ENCODE measurements at places on chromosomes 4 and X.

DNA sequence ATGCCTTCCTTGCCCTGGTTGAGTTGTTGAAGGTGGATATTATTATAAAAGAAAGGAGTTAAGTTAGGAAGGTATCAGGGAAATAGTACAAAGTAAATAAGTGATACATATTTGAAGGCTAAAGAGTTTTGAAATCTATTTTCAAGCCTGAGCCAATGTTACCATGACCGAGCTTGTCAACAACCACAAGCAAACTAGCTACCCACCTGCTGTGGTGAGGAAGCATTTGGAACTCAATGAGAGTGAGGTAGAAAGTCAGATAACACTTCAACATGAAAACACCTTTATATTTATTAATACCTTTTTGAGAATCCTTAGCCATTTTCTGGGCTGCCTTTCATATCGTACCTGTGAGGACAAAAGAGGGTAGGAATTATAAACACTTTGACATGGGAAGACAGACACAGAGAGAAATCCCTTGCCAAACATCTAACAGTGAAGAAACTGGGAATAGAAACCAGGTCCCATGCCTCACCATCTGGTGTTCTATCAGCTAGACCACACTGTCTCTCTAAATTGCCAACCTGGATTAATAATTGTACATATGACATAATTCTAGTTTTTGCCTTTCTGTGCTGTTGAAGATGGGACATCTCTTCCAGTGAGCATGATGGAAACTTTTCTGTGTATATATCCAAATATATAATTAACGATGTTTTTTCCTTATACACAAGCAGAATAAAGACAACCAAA is 606.4 kb upstream of the NR3C2 start:
- no peak for DNase-seq

DNA sequence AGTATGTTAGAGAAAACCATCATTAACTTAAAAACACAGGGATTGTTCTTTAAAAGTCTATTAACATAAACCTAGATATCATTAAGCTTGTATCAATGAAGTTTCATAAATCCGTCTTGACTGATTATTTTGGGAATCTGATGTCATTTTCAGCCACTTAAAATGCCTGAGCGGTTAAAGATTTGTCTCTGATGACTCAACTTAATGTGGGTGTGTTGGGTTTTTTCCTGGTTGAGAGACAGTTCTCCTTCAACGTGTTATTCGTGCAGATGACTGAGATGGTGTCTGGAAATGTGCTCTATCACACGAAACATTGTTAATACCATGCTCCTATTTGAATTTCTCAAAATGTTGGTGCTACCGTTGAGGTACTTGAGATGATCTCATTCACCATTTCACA is 227.3 kb upstream of the TENM3 start:
- DNase-seq = peak; percentile 13

DNA sequence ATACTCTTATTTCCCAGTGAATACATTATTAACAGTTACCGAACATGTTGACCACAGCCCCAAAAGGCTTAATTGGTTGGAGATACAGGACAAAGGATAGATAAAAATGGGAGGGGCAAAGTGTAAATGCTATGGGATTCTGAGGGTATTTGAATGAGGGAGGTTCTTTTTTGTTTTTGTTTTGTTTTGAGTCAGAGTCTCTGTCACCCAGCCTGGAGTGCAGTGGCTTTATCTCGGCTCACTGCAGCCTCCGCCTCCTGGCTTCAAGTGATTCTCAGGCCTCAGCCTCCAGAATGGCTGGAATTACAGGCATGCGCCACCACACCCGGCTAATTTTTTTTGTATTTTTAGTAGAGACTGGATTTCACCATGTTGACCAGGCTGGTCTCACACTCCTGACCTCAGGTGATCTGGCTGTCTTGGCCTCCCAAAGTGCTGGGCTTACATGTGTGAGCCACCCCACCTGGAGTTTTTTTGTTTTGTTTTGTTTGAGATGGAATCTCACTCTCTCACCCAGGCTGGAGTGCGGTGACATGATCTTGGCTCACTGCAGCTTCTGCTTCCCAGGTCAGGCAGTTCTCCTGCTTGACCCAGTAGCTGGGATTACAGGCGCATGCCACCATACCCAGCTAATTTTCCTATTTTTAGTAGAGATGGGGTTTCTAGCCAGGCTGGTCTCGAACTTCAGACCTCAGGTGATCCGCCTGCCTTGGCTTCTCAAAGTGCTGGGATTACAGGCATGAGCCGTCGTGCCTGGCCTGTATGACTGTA is 9.0 kb downstream of the UBE2K start:
- no peak for DNase-seq

- no peak for DNase-seq
These were observed 8.3 kb downstream of the SH2D1A start for GRCh38 chrX:124354648-124355047.

- DNase-seq = peak; percentile 60
These were observed 10.3 kb upstream of the AKAP17A start for GRCh38 chrX:1581132-1581531.

- DNase-seq = peak; percentile 6
These were observed 82.1 kb downstream of the PPP3CA start for GRCh38 chr4:101264993-101265815.

- DNase-seq = no peak
These were observed 28.1 kb upstream of the TENM3 start for GRCh38 chr4:182215148-182215547.

- no peak for DNase-seq
These were observed 65.5 kb upstream of the HHIP start for GRCh38 chr4:144580430-144580829.

GRCh38 chr4:152100379-152101201 is 339.8 kb upstream of the GATB start:
- peak; percentile 44 for DNase-seq

GRCh38 chr4:163591614-163592020 is 97.1 kb downstream of the TMA16 start:
- no peak for DNase-seq

DNA sequence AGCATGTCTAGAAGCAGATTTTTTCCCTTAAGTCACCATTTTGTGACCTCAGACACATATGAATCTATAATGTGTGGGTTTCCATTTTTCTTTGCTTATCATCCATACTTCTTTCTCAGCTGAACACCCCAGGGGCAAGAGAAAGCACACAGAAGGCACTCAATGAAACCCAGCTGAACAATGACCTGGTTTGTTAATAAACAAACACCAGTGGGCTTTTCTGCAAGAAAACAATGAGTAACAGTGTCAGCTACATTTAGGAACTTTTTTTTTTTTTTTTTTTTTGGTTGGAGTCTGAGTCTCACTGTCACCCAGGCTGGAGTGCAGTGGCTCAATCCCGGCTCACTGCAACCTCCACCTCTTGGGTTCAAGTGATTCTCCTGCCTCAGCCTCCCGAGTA is 40.7 kb upstream of the KLF3 start:
- no peak for DNase-seq

GRCh38 chr4:93061826-93062225 is 758.1 kb downstream of the GRID2 start:
- DNase-seq = no peak

DNA sequence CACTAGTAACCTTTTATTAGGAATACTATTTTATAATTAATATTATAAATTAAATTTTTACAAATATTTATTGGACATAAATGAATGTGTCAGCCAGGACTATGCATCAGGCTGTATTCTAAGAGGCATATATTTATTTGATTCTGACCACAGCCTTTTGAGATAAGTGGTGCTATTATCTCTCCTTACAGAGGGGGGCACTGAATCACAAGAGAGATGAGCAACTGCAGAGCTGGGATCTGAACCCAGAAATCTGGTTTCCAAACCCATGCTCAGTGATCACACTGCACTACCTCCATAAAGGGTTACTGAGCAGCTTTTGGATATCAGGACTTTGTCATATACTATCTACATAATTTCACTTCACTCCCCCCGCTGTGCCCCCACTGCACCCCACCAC is 322.0 kb downstream of the TMA16 start:
- no peak for DNase-seq

GRCh38 chr4:4672402-4672801 is 130.6 kb upstream of the STX18 start:
- DNase-seq = peak; percentile 68

DNA sequence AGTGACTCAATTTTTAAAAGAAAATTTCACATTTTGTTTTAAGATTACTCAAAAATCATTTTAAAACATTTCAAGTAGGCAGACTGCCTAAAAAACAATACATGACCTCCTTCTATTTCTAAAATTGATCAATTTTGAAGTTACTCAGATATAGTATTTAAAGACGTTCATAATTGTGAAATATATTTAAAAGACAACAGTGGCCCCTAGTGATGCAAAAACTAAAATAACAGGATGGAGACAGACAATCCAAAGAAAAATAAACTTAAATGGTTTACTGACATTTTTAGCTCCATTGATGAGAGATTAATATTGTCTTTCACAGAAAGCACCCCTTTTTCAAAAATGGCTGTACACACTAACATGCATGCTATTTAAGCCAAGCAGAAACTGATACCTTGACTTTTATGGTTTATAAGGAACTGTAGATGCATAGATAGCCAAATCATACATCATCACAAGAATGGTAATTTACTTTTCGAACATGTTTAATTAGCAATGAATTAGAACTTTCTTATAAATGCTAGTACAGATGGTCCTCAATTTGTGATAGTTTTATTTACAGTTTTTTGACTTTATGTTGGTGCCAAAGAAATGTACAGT is 69.8 kb upstream of the FAT4 start:
- no peak for DNase-seq

- peak; percentile 30 for DNase-seq
These were observed 73.9 kb downstream of the LUZP4 start for GRCh38 chrX:115363372-115363771.

DNA sequence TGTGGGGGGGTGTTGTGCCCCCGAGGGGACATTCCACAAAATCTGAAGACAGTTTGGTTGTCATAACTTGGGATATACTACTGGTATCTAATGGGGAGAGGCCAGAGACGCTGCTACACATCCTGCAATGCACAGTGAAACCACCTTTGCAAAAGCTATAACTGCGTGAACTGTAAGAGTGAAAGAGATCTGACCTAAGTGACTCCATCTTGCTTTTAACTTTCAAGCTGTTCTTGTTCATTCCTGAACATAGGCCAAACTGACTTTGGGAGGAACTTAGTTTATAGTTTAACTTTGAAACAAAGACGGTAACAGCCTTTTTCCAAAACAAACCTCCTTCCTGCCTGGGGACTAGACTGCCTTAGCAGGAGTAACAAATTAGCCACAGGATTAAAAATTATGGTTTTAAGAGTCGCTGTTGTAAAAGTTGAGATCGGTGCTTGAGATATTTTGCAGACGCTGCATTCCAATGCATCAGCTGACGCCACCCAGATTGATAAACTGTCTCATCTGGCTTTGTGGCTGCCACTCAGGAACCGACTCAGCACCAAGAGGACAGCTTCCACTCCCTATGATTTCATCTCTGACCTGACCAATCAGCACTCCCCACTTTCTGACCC is 70.9 kb downstream of the ATXN3L start:
- DNase-seq = no peak

DNA sequence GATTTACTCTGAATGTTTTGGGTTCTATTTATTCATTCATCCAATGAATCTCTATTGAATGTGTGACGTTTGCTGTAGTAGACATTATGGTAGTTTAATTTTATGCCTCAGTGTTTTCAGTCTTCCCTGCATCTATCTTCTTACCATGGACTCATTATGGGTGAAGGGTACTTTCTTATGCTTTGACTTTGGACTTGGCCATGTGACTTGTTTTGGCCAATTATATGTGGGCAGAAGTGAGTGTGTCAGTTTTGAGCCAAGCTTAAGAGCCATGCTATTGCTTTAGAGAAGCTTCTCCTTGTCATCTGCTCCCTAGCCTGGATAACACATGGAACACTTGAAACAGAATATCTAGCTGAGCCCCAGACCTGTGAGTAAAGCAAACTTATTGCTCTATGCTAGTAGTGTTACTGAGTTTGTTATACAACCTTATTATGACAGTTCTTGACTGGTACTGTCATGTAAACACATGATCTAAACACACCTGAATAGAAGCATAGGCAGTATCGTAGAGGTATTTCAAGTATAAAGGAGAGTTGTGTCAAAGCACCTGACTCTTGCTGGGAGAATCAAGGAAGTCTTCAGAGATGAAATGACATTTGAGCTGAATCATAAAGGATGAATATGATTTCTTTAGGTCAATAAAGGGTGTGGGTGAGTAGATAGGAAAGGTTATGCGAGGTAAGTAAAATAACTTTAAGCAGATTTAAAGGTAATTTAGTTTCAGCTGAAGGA is 128.4 kb downstream of the NAA11 start:
- DNase-seq = no peak

DNA sequence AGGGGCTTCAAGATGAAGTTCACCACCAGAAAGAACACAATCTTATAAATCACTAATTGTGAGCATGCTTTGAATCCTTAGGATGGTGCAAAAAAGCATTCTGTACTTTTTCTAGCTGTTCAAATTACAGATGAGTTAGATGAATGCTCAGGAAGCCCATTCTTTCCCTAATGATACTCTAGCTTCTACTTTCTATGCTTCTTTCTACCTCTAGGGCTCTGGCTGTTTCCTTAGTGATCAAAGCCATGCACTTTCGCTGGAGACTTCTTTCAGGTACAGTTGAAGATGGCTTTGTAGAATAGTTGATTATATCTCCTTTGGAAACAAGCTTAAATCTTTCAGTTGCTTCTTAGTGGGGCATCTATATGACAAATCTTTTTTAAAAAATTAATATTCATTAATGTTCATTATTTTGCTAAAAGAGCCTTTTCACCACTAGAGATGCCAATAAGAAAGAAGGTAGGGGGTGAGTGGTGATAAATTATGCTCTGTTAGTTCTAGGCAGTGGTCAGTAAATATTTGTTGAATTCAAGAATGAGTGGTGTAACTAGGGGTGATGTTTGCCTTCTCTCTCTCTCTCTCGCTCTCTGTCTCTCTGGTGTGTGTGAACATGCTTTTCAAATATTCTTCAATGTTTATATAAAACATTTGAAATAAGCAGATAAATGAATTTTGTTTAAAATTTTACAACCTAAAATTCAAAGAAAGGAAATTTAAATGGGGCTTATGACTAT is 169.4 kb downstream of the GLUD2 start:
- DNase-seq = no peak

DNA sequence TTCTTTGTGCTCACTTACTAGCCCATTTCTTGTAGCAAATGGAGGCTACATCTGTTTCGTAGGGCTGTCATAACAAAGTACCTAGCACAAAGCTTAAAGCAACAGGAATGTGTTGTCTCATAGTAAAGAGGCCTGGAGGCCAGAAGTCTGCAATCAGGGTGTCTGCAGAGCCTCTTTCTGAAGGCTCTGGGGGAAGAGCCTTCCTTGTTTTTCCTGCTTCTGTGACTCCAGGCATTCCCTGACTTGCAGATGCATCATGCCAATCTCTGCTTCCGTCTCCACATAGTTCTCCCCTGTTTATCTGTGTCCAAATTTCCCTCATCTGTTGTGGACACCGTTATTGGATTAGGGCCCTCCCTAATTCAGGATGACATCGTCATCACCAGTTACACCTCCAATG is 67.1 kb downstream of the SHROOM2 start:
- DNase-seq = no peak

- peak; percentile 29 for DNase-seq
These were observed 151.4 kb upstream of the STX18 start for GRCh38 chr4:4693258-4693657.

- no peak for DNase-seq
These were observed 60.0 kb downstream of the RRAGB start for GRCh38 chrX:55777596-55777995.

GRCh38 chr4:154507156-154507555 is 15.6 kb upstream of the DCHS2 start:
- DNase-seq = no peak
